Ascending aorta (tissue), 2 donors: ENCODE measurements at places on chromosomes 5 and 9. TPM values are rescaled to one million over a fixed set of nuclear protein-coding genes. Genes with fewer than 3 reads are reported as not detected.

DNA sequence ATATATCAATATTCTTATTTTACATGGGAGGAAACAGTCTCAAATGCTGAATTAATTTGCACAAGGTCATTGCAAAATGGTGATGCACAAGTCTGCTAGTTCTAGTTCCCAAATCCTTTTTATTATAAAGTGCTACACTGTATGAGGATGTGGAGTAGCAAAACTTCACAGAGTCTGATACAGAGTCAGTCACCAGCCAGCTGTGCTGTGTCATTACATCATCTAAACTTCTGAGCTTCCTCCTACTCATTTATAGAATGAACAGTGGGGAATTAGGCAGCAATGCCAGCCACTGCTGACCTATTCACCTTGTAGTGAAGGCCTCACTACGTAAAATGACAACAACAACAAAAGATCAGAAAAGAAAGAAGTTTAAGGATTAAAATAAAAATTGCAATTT is 357.8 kb downstream of the TMEM167A start:
- DNase-seq: no peak

GRCh38 chr9:123314617-123315016 is 41.4 kb upstream of the CRB2 start:
- no peak for DNase-seq

DNA sequence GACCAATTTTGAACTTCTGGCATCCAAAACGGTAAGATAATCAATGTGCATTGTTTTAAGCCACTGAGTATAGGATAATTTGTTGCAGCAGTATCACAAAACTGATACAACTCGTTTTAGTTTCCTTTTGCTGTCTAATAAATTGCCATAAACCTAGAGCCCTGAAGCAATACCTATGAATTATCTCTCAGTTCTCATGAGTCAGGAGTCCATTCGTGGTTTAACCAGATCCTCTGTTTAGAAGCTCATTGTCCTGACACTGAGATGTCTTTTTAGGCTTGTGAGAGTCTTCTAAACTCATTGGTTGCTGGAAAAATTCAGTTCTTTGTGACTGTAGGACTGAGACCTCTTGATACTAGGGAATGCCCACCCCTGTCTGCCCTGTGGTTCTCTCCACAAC is 262.9 kb downstream of the SEMA5A start:
- DNase-seq: no peak

DNA sequence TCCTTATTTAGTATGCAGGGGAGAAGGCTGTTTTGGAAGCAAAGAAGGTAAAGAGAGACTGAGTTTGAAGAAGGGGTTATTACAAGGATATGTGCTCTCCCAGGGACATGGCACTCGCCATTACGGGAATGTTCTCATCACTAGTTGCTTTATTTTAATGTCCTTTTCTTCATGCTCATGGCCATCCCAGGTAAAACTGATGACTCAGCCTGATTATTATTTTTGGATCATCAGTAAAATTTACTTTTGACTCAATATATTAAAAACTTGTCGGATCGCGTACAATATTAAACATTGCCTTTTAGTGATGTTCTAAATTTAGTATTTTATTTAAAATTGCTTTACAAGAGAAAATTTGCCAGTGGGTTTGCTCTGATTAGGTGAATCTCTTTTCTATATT is 414.7 kb downstream of the TLE4 start:
- no peak for DNase-seq

DNA sequence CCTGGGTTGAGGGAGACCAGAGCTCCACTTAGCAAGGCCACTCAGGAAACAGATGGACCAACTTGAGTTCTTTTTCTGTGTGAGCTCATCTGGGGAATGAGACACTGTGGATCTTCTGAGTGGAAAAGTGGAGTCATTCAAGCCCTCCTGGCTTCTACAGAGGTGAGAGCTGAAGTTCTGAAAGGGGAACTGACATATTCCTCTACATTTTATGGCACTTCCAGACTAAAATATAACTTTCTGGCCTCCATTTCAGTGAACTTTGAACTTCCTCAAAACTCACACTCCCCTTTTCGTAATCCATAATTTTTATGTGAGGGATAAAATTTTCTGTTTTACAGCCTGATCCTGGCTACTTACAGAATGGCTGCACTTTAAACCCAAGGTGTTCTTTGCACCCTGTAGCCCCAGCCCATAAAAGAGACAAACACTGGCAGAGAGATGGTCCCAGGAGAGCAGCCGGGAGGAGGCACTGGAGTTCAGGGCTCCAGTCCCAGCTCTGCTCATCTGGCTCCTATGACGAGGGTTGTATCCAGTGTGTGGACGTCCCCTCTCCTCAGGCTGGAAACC is 10.8 kb downstream of the SPAAR start:
- DNase-seq: no peak

Gene GRM6
- total RNA-seq: not detected

Gene GPR21
- 5.7 TPM for total RNA-seq

Gene DMGDH
- 0.75 TPM for total RNA-seq
